NCI-H446 (cell line): ENCODE measurements at places on chromosomes 5 and 9.

- DNase-seq, result no peak
Observed at GRCh38 chr9:28868228-28868990, 1295.1 kb upstream of the C9orf72 start.

DNA sequence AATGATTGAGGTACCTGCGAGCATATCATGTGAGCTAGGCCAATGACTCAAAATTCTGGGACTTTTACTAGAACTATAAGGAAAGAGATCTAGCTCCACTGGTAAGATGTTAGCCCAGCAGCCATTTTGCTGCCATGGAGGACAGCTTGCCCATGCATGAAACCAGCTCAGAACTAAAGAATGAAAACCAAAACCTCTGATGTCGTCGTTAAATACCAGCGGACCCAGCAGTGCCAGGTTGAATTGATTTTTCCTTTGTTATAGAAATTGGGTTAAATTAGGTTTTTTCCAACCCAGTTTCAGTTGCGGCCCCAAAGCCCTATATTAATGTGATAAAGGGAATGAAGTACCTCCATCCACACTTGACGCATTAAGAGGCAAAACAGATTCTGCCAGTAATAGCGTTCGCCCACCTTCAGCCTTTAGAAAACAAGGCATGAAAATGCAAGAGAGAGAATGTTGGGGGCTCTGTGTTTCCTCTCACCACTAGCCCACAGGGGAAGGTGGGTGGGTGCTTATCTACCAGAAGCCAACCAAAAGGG, 5.5 kb upstream of the ITK start:
- no peak for DNase-seq

DNA sequence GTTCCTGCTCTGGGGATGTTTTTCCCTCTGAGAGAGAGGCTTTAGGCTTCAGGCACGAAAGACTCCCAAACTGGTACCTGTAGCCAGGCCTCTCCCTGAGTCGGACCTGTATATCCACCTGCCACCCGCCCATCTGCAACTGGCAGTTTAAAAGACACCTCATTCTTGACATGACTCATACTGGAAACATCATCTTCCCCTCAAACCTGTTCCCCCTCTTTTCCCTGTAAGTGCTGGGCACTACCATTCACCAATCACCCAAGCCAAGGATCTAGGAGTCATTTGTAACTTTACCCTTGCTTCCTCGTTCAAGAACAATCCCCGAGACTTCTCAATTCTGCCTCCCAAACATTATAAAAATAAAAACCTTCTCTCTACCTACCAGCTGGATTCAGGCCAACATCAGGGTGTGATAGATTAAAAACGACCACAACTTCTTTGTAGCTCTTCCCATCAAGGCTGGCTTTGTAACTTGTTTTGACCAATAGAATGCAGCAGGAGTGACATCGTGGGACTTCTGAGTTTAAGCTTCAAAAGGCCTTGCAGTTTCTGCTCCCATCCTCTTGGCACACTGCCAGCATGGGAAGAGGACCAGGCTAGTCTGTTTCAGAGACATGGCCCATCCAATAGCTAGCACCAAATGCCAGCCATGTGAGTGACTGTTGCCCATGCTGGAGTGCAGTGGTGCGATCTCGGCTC, 1.8 kb upstream of the WDR31 start:
- DNase-seq, result no peak

DNA sequence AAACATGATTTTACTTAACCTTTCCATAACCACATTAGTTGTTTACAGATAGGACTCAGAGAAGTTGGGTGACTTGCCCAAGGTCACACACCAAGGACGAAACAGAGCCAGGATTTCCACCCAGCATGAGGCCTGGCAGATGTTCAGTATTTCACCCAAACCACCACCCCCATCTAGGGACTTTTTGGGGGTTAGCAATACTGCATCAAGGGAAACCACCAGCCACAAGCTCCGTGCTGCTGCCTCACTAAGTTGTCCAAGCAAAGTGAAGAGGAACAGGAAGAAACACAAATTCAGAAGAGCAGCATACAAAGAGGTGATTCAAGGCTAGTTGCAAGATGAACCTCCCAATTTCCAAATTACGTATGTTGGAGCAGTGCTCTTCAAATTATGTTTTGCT, 219.6 kb upstream of the RORB start:
- no peak for DNase-seq

DNA sequence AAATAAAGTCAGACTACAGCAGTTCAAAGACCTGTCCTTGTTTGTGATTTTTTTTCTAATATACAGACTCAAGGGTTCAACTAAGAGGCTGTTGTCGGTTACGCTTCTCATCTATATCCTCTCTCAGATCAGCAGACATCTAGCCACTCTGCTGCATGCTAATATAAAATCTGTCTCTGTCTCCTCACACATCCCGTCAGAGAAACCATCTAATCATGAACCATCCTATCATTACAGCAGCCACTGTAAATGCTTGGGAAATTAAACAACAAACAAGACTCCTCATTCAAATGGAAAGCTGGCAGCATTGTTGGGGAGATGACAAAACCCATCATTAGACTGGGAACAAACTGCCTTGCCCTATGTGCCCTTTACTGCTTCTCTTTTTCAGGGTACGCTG, 94.8 kb downstream of the SEMA5A start:
- no peak for DNase-seq

DNA sequence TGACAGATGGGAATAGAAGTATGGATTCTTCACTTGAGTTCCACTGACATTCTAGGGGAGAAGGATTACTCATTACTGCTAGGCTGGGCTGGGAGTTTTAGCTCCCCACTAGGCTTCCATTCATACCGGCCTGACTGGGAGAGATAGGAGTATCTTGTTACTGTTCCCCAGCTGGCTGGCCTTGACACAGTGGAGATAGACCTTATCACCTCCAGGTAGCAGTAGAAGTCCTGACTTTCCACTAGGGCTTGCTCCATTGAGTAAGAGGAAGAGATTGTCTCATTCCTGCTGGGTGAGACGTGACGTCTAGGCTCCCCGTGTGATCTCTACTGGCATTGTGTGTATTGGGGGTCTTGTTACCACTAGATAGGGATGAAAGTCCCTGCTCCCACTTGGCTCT, 156.4 kb downstream of the CACNA1B start:
- DNase-seq, result no peak
